ENCODE measurements at places on chromosomes 13 and 19.

- no peak for DNase-seq
Observed at GRCh38 chr19:4543842-4544647, 4.2 kb upstream of the LRG1 start.

DNA sequence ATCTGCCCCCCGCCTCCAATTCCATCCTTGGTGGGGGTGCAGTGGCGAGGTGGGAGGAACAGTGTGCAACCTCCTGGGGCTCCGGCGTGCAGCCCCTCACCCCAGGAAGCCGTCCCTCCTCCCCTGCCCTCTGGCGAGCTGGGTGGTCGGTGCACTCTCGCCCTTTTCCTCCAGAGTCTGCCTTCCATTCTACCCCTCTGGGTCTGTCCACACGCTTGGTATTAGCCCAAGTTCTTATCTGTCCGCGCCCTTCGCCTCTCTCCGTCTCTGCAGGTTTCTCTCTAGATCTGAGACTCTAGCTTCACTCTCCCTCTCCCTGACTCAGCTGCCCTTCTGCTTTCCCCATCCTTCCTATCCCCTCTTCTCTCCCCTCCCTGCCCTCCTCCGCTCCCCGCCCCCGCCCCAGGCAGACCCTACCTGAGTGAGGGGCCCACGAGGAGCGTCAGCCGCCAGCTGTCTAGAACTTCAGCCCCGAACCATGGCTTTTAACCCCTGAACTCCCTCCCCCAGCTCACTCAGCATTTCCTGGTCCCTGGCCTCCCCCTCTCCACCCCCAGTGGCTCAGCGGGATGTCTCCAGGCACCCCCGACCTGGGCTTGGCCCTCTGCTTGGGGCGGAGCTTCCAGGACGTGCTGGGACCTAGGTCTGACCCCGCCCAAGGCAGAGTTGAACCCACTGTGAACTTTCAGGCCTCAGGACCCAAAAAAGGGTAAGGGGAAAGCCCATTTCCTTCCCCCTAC lies 499 bp upstream of the KLK13 start:
- DNase-seq, result no peak

GRCh38 chr19:4909156-4909896 lies at the start of gene UHRF1:
Gene UHRF1, plus strand, starts transcription at chr19:4909501. Its CDS starts 1,385 bp downstream, at chr19:4910886.
- no peak for DNase-seq

DNA sequence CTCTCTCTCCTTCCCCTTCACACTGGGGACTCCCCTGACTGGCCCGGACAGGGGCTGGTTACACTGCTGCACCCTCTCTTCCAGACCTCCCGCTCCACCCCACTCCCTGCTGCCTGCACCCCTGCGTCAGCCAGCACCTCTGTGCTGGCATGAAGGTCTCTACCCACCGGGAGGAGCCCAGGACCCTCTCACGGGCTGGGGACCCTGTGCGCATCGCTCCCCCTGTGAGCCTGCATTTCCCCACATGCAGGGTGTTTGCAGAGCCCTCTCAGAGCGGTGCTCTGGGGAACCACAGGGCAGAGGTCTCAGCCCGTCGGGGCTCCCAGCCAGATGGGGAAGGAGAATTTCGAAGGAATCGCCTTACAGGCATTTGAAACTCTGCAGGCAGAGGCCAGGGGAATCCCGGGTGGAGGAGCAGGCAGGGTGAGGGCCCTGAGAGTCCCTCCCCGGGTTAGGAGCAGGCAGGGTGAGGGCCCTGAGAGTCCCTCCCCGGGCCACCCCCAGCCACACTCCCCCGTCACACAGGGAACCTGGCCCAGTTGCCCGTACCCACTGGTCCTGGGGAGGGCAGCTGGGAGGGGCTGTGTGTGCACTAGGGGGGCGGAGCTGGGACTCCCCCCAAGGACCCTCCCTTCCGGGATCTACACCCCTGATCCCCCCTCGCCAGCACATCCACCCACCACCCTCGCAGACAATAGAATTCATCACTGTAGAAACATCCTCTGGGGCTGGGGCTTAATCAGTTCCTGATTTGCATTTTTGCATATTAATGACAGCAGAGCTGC lies 16.3 kb upstream of the TCF3 start:
- no peak for DNase-seq

GRCh38 chr19:29715701-29716581 lies 880 bp upstream of the C19orf12 start:
- DNase-seq, result no peak

- no peak for DNase-seq
Observed at GRCh38 chr13:75302071-75302698, 179.8 kb downstream of the TBC1D4 start.

Measured in effector memory CD8-positive, alpha-beta T cell (primary cell).